ENCODE measurements at places on chromosomes 4 and X. TPM values are rescaled to one million over a fixed set of nuclear protein-coding genes. Genes with fewer than 3 reads are reported as not detected.

NDP gene
- total RNA-seq, result not detected

NLRP2B gene
- total RNA-seq, result not detected

GAR1 gene
- total RNA-seq, result 51.6 TPM

RPA4 gene
- 0.17 TPM for total RNA-seq

GPM6B gene
- not detected for total RNA-seq

FAM9B gene
- total RNA-seq, result not detected

HOPX gene
- not detected for total RNA-seq

CHRDL1 gene
- total RNA-seq, result not detected

LRP2BP gene
- total RNA-seq, result 0.13 TPM

TCP11X2 gene
- total RNA-seq, result not detected

MAGEA2B gene
- total RNA-seq, result not detected

SLC16A2 gene
- 31.5 TPM for total RNA-seq

IL13RA2 gene
- total RNA-seq, result not detected

S100P gene
- 70.6 TPM for total RNA-seq

VEGFC gene
- total RNA-seq, result 17.3 TPM

CHIC2 gene
- 5.7 TPM for total RNA-seq

SYN1 gene
- total RNA-seq, result 0.33 TPM

ZBED1 gene
- 28.7 TPM for total RNA-seq

Data from A549 treated with CpdA at 1 μM for 4 hours (cell line).